ENCODE measurements at places on chromosomes 6 and 20. TPM values are rescaled to one million over a fixed set of nuclear protein-coding genes. Genes with fewer than 3 reads are reported as not detected.

SEMG1 gene
- total RNA-seq: not detected

C6orf52 gene
- total RNA-seq: not detected

MLIP gene
- total RNA-seq: 24.1 TPM

FAM217B gene
- total RNA-seq: 7.8 TPM

TNFRSF6B gene
- 13.2 TPM for total RNA-seq

ISM1 gene
- not detected for total RNA-seq

HMGCLL1 gene
- not detected for total RNA-seq

PTGIS gene
- total RNA-seq: 1.3 TPM

TMEM14C gene
- total RNA-seq: 107 TPM

BMP2 gene
- total RNA-seq: 41.5 TPM

CALHM6 gene
- 0.13 TPM for total RNA-seq

ANGPT4 gene
- not detected for total RNA-seq

CARMIL1 gene
- total RNA-seq: 12.5 TPM

MYCT1 gene
- 184 TPM for total RNA-seq

CD24 gene
- 1.7 TPM for total RNA-seq

LHFPL5 gene
- not detected for total RNA-seq

C4A gene
- total RNA-seq: 1.6 TPM

RNF144B gene
- 135 TPM for total RNA-seq

E2F1 gene
- total RNA-seq: 10.1 TPM

PRICKLE4 gene
- 3.3 TPM for total RNA-seq

FIG4 gene
- 18.6 TPM for total RNA-seq

PBOV1 gene
- total RNA-seq: not detected

ZBTB2 gene
- 10.5 TPM for total RNA-seq

CCN5 gene
- total RNA-seq: 0.13 TPM

ACSS1 gene
- total RNA-seq: 9.8 TPM

ELOVL4 gene
- 2.0 TPM for total RNA-seq

SNX3 gene
- total RNA-seq: 312 TPM

DNAH8 gene
- 0.07 TPM for total RNA-seq

MYO6 gene
- 54.6 TPM for total RNA-seq

HSD17B8 gene
- total RNA-seq: 4.8 TPM

PPIL4 gene
- total RNA-seq: 43.5 TPM

HLA-DQA2 gene
- not detected for total RNA-seq

CYP39A1 gene
- 0.22 TPM for total RNA-seq
